NCI-H1930 (cell line): ENCODE measurements at places on chromosomes 12 and 14.

GRCh38 chr14:106831322-106831720, 1304.9 kb downstream of the TMEM121 start:
- DNase-seq = peak; percentile 58

DNA sequence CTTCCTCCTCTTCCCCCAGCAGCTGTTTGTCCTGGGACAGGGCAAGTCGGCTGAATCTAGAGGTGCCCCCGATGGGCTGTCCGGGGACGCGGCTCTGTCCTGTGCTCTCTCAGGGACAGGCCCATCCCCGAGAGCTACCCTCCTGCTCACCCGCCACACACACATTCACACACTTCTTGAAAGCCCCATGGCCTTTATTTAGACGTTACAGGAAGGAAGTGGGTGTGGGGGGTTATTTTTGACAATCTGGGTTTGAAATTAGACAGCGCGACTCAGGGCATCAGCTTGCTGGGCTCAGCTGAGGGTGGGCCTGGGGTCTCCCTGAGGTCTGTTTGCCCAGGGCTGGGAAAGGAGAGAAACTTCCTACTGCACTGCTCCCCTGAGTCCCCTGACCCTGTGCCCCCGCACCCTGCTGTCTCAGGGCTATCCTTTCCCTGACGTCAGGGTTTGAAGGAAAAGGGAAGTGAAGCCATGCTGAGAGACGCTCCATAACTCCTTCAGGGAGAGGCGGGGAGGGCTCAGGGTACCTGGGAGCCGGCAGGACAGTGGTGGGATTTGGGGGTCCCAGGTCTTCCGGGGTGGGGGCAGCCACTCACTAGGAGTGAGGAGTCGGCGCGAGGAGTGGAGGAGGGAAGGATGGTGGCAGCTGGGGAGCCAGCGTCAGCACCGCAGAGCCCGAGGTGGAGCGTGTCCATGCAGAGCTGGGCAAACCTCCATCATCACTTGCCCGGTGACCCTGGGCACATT, 8.1 kb downstream of the PTPN6 start:
- no peak for DNase-seq

- no peak for DNase-seq
These were observed 5.4 kb downstream of the RIMBP2 start for GRCh38 chr12:130710733-130711080.

- DNase-seq = no peak
These were observed 82.2 kb upstream of the NEDD1 start for GRCh38 chr12:96824838-96825236.

- DNase-seq = no peak
These were observed 173.8 kb downstream of the C12orf75 start for GRCh38 chr12:105504286-105504685.

DNA sequence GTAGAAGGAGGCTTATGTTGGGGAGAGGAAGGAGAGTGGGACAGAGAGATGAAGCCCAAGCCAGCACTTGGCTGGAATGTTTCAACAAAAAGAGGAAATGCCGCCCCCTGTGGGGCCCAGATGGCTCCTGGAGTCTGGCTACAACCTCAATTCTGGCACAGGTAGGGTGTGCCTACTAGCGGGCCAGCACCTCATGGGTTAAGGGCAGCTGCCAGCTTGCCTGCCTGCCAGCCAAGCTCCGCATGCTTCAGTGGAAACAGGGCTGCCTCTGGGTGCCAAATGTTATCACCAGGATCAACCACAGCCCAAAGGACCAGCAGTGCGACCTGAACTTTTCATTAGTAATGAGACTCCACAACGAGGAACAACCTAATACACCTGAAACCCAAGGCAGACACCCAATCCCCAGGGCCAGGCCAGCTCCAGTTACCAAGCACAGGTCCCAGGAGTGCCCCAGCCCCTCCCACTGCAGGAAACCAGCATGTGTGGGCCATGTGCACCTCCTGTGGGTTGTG, 11.3 kb downstream of the RAB15 start:
- no peak for DNase-seq

DNA sequence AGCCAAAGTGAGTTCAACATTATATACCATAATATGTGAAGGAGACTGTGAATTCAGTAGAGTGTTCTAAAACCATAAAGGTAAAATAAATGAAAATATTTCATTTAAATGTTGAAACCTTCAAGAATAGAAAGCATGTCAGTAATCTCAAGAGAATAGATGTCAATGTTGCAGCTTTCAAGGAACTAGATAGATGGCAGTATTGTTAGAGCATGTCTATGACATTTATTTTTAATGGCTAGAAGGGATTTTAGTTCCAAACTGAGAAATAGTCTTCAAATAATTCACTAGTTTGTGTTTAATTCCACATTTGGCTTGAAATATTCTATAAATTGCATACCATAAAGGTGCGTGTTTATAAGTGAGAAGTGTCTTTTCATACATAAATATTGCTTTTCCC, 326.5 kb downstream of the FLRT2 start:
- no peak for DNase-seq
